IMR-90 (cell line): ENCODE measurements at places on chromosomes 1 and 21.

- H3K36me3 ChIP-seq, result no peaks in the 10 kb centered on the region
- H3K4me3 ChIP-seq, result no peak overlapping the region
- H3K4me1 ChIP-seq, result no peaks in the 10 kb centered on the region
- no peaks in the 10 kb centered on the region for H3K27me3 ChIP-seq
- no peak overlapping the region for H3K27ac ChIP-seq
- DNase-seq, result no peak
These were observed 299.7 kb downstream of the OLFM3 start for GRCh38 chr1:101697072-101697471.

DNA sequence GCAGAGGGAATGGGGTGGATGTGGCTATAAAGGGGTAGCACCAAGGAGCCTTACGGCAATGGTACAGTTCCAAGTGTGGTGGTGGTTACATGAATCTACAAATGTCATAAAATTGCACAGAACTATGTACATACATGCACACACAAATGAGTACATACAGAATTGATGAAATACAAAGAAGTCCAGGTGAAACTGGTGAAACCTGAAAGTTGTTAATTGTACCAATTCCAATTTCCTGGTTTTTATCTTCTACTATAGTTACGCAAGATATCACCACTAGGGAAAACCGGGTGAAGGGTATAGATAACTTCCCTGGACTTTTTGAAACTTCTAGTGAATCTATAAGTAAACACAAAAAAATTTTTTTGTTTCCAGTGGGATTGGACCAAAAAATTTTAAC, 18.9 kb downstream of the HSF2BP start:
- no peak overlapping the region for H3K4me3 ChIP-seq
- no peaks in the 10 kb centered on the region for H3K36me3 ChIP-seq
- peak overlapping the region; percentile 92; the same call in 1 of the 2 replicates for H3K27ac ChIP-seq
- peaks cover 12% of the 10 kb centered on the region for H3K4me1 ChIP-seq

DNA sequence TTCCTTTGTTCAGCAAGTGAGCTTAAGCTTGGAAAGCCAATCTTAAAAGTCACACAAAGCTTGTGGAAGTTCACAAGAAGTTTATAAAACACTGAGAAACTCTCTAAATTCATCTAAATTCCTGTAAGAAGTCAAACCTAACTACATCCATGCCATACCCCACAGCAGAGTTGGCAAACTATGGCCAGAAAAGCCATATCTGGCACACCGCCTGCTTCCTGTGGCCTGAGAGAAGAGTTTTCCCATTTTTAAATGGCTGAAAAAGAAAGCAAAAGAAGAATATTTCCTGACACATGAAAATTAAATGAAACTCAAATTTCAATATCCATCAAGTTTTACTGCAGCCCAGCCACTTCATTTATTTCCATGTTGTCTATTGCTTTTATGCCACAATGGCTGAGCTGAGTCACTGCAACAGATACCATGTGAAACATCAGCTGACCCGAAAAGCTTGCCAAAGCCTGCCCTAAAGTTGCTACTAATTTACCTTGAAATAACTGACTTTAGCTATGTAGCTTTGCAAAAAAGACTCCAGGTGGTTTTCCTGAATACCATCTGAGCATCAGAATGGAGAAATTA, 237.1 kb downstream of the SLC45A1 start:
- peak; percentile 43 for DNase-seq
- no peak overlapping the region for H3K4me3 ChIP-seq
- H3K27ac ChIP-seq, result no peak overlapping the region
- H3K36me3 ChIP-seq, result peaks cover 12% of the 10 kb centered on the region
- H3K4me1 ChIP-seq, result peaks cover 12% of the 10 kb centered on the region

GRCh38 chr1:205444931-205445645, 10.8 kb downstream of the BLACAT1 start:
- H3K27ac ChIP-seq, result no peak overlapping the region
- no peak for DNase-seq
- no peaks in the 10 kb centered on the region; the same call in 1 of the 2 replicates for H3K4me1 ChIP-seq
- H3K27me3 ChIP-seq, result peaks cover 47% of the 10 kb centered on the region
- no peak overlapping the region for H3K4me3 ChIP-seq

DNA sequence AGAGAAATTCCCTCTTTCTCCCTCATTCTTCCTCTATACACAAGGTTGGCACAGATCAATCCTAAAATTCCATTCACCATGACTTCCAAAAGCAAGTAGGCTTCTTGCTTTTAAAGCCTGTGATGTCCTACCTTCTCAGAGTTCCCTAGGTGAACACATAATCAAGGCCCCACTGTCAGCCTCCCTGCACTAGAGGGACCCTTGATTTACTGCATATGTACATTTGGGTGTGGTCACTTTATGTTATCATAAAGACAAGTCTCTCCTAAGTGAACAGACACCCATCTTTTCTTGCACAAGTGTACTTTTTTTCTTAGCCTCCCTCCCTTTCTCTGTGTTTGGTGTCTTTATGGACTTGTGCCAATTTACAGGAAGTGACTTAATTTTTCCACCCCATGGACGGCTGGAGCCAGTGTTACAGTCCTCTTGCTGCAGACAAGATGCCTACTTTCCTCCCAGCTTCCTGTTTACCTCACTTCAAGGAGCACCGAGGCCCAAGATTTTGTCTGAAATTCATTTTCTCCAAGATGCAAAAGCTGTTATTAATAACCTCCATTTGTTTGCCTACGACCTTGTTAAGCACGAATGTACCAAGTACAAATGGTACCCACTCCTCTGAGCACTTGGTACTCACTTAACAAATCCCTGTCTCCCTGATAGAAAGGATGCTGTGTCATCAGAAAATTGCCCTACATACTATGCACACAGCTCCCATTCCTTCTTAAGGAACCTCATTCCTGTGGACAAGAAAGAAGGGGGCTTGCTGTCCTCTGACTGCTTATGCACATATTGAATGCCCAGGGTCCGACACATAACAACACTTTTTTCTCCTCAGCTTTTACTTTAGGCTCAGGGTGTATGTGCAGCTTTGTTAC, 82.8 kb upstream of the SLC44A3 start:
- no peak overlapping the region for H3K4me3 ChIP-seq
- peaks cover 29% of the 10 kb centered on the region for H3K4me1 ChIP-seq
- peak; percentile 45 for DNase-seq
- H3K36me3 ChIP-seq, result no peaks in the 10 kb centered on the region

DNA sequence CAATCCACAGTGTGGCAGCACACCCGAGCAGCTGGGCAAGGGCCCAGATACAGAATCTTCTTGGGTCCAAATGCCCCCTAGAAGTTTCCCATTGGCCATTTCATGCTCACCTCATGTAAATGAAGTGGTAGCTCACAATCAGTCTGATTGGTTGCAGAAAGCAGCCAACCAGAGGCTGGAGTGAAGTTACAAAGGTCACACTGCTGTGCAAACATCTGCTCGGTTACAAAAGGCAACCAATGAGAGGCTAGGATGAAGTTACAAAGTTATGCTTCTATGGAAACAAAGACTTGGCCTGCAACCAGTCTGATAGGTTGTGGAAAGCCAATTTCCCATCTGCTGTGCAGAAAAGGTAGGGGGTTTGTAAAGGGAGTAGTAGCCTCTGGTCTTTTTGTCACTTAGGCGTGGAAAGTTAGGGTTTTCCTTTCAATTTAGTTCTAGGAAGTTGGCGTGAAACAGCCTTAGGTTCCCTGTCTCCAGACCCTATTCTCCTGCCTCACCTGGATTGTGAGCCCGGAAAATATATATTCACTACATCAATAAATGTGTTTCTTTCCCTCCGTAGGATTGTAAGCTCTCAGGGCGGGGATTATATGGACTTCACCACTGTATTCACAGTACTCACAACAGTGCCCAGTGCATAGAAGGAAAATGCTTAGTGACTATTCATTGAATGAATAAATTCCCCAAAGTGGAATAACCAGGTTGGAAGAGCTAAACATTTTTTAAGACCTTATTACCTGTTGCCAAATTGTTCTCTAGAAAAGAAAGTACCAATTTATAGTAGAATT, 91.9 kb downstream of the URB2 start:
- H3K27me3 ChIP-seq, result no peaks in the 10 kb centered on the region
- no peak overlapping the region for H3K4me3 ChIP-seq
- no peaks in the 10 kb centered on the region for H3K36me3 ChIP-seq
- H3K4me1 ChIP-seq, result no peaks in the 10 kb centered on the region

DNA sequence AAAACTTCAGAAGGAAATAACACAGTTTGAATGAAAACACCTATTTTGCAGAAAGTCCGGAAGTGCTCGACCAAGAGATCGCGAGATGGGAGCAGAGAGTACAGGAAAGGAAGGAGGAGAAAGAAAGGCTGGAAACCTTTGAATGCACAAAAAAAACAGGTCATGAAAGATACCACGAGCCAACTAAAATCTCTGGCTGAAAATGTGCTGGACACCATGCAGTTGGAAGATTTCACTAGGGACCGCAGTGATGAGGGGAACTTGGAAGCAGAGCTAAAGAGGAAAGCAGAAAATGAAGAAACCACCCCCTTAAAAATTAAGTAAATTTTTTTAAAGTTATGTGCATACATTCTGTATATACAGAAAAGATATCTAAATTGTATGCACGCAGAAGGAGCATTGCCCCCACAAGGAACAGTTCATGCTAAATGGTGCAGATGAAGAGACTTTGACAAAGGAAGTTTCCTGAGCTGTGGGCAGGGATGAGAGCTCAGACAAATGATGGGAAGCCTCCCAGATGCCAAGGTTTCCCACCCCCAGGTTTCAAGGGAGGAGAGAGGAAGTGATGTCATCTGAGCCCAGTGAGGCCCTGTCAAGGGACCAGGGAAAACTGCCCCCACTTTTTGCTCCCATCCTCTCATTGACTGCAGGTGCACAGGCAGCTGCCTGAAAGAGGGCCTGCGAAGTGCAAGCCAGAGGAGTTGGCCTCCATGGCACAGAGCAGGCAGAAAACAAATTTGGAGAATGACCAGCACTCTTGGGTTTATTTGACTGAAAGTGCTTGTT, 52.5 kb downstream of the ETS2 start:
- no peaks in the 10 kb centered on the region for H3K36me3 ChIP-seq
- no peak overlapping the region for H3K4me3 ChIP-seq
- DNase-seq, result peak; percentile 25

- no peaks in the 10 kb centered on the region for H3K27me3 ChIP-seq
- H3K27ac ChIP-seq, result no peak overlapping the region
- no peak for DNase-seq
- H3K4me3 ChIP-seq, result no peak overlapping the region
- H3K36me3 ChIP-seq, result no peaks in the 10 kb centered on the region
These were observed 27.7 kb downstream of the ERO1B start for GRCh38 chr1:236253918-236254637.

DNA sequence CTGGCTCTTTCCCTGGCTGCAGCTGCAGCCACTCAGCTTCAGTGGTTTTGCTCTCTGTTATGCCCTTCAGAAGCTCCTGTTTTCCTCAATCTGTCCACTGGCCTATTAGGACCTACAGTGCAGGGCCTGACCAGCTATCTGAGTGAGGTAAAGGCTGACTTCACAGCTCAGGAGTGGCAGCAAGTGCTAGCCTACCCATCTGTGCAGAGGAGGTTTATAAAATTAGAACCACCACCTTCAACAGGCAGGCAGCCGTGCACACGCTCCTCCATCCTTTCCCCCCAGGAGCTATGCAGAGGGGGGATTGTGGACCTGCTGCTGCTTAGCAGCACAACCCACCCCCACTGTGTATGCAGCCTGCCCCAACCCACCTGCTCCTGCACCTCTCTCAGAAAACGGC, 8.3 kb downstream of the ADAR start:
- H3K4me1 ChIP-seq, result peaks cover 10% of the 10 kb centered on the region
- DNase-seq, result peak; percentile 60
- peaks cover 54% of the 10 kb centered on the region for H3K36me3 ChIP-seq
- H3K27me3 ChIP-seq, result no peaks in the 10 kb centered on the region
- H3K4me3 ChIP-seq, result no peak overlapping the region

GRCh38 chr1:154749078-154749760, 120.9 kb downstream of the KCNN3 start:
- H3K27me3 ChIP-seq, result peaks cover 92% of the 10 kb centered on the region
- no peaks in the 10 kb centered on the region; the same call in 1 of the 2 replicates for H3K4me1 ChIP-seq
- no peak overlapping the region for H3K27ac ChIP-seq
- no peak overlapping the region for H3K4me3 ChIP-seq

DNA sequence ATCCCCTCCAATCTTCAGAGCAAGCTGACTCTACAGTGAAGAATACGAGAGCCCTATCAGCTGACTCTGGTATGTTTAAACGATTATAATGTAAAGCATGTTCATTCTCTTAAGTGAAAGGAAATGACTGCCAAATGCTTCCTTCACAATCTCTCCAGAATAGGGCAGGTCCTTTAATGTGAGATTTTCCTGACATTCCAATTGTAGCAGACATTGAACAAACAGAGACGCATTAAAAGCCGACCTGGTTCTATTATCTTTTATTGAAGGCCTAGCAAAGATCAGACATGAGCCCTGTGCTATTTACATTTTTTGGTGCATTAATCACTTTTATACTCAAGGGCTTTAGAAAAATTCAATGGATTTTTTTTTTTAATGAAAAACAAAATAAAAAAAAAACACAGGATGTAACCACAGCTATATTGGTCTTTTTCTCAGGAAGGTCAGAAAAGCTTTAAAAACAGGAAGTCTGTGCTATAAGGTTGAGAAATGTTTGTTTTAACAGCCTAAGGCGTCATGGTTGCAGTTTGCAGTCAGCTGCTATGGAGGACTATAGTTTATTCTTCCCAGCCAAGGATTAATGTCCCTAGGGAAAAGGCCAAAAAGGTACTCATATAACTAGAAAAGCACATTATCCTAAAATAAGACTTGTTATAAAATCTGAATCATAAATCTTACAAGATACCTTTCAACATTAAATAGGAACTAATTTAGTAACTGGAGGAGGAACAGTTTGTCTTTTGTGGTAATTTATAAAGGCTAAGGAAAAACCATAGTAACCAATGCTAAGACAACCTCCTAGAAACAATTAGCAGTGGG, 104.8 kb downstream of the RERE start:
- no peak overlapping the region for H3K4me3 ChIP-seq
- H3K27me3 ChIP-seq, result no peaks in the 10 kb centered on the region
- peaks cover 8% of the 10 kb centered on the region for H3K4me1 ChIP-seq

DNA sequence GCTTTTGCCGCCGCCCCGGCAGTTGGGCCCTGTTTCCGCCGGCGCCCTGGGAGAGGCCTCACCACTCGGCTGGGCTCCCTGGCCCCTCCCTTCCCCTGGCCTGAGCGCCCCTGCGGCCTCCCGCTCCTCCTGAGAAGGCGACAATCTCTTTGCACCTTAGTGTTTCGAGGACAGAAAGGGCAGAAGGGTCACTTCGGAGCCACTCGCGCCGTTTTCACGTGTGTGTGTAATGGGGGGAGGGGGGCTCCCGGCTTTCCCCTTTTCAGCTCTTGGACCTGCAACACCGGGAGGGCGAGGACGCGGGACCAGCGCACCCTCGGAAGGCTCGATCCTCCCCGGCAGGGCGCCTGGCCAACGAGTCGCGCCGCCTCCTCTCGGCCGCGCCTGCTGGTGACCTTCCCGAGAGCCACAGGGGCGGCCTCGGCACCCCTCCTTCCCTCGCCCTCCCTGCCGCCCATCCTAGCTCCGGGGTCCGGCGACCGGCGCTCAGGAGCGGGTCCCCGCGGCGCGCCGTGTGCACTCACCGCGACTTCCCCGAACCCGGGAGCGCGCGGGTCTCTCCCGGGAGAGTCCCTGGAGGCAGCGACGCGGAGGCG, 432 bp upstream of the SIM2 start:
- peaks cover 94% of the 10 kb centered on the region for H3K27me3 ChIP-seq
- H3K36me3 ChIP-seq, result no peaks in the 10 kb centered on the region
- peak overlapping the region; percentile 44 for H3K27ac ChIP-seq
- H3K4me3 ChIP-seq, result peak overlapping the region; percentile 57
- H3K4me1 ChIP-seq, result no peaks in the 10 kb centered on the region

- H3K27me3 ChIP-seq, result no peaks in the 10 kb centered on the region
- no peak overlapping the region for H3K4me3 ChIP-seq
- no peak overlapping the region for H3K27ac ChIP-seq
- H3K36me3 ChIP-seq, result no peaks in the 10 kb centered on the region
- DNase-seq, result peak; percentile 61
These were observed 21.1 kb downstream of the NCF2 start for GRCh38 chr1:183569141-183569540.
